ENCODE measurements at places on chromosomes 6 and 20. TPM values are rescaled to one million over a fixed set of nuclear protein-coding genes. Genes with fewer than 3 reads are reported as not detected.
A peak's percentile ranks its signal among the peaks of the same experiment; 100 is the strongest.

- no peak for DNase-seq
Measured at GRCh38 chr6:64428186-64428585, 792.6 kb downstream of the PHF3 start.

GRCh38 chr6:158539413-158539812 lies 20.5 kb upstream of the TMEM181 start:
- DNase-seq: no peak

DNA sequence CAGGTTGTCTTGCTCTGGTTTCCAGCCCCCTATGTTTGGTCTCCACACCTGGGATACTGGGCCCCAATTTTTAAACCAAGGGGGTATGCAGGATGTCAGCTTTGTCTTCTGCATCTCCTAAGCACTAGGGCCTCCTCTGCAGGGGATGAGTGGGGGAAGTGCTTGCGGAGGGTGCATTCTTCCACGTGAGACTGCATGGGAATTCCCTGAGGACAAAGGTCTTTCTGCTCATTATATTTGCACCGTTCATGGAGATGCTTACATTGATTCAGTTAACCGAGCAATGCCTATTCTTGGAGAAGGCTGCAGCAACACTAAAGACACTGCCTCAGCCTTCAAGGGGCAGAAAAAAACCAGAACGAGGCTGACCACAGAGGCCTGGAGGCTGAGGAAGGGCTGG lies 45.4 kb downstream of the RAB44 start:
- no peak for DNase-seq

- DNase-seq: no peak
Measured at GRCh38 chr20:56503916-56504315, 20.6 kb upstream of the FAM209A start.

DNA sequence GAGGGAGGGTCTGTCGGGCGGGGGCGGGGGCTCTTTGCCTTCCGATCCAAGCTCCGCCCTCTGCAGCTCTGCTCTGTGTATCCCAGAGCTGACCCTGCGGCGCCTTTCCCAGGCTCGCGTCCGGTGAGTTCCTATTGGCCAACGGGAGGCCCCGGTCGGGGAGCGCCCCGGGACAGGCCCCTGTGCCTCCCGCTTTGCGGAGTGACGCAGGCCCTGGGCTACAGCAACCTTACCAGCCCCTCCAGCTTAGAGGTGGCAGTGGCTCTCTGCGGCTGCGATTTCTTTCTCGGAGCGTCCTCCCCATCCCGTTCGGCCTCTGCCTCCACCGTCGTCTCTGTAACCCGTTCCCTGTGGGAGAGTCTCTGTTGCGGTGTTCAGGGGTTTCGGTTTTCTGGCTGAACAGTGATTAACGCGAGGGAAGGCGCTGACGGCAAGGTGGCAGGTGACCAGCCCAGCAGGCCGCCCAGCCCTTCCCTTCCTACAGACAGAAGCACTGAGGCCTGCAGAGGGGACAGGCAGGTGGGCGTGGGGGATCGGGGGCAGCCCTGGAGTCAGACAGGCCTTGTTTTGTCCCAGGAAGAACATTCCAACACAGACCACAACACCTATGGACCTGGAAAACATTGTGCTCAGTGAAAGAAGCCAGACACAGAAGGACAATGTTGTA lies 18.1 kb upstream of the CEBPB start:
- DNase-seq: peak; percentile 53

Gene PLCB4
- total RNA-seq: 159 TPM

Gene FOXP4
- total RNA-seq: 8.0 TPM

Measured in renal cortical epithelial cell (primary cell).